ENCODE measurements at places on chromosomes 4 and X.
A peak's percentile ranks its signal among the peaks of the same experiment; 100 is the strongest.

- H3K4me1 ChIP-seq: no peaks in the 10 kb centered on the region
- DNase-seq: no peak
- H3K36me3 ChIP-seq: no peaks in the 10 kb centered on the region
- H3K4me3 ChIP-seq: no peak overlapping the region
- no peak overlapping the region for H3K27ac ChIP-seq
Measured at GRCh38 chr4:120291541-120291940, 224.9 kb upstream of the MAD2L1 start.

DNA sequence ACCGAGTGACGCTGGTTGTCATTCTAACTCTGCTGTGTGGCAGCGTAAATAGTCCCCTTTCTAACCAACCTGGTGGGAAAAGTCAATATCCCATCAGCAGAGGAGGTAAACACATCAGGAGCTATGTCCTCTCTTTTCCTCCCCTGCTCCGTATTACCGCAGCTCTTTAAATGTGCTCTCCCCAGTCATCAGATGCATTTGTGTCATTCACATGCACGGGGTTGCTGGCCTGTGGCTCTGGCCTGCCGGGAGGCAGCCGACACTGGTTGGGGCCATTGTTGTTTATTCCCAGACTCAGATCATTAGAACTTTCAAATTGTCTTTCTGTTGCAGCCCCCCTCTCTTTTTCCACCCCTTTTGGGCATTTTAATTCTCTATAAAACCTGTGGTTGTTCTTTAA is 21.9 kb downstream of the ARX start:
- no peak for DNase-seq
- peaks cover 14% of the 10 kb centered on the region for H3K27me3 ChIP-seq
- peaks cover 62% of the 10 kb centered on the region for H3K4me1 ChIP-seq
- H3K4me3 ChIP-seq: no peak overlapping the region

DNA sequence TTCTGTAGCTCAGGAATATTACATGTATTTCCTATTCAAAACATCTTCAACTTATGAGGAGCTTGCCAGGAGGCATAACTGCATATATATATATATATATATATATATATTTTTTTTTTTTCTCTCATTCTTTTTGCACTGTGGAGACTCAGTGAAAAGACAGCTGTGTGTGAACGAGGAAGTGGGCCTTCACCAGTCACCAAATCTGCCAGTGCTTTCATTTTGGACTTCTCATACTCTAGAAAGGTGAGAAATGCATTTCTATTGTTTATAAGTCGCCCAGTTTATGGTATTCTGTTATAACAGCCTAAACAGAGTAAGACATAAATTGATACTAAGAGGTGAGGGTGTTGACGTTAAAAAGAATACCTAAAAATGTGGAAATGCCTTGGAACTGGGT is 710.6 kb downstream of the TRAM1L1 start:
- DNase-seq: no peak
- H3K27me3 ChIP-seq: no peaks in the 10 kb centered on the region
- no peaks in the 10 kb centered on the region for H3K36me3 ChIP-seq
- no peaks in the 10 kb centered on the region for H3K4me1 ChIP-seq
- no peak overlapping the region for H3K27ac ChIP-seq

GRCh38 chrX:118534716-118535493 is 39.3 kb downstream of the DOCK11 start:
- no peak for DNase-seq
- no peaks in the 10 kb centered on the region for H3K36me3 ChIP-seq
- peaks cover 46% of the 10 kb centered on the region for H3K4me1 ChIP-seq
- H3K4me3 ChIP-seq: peak overlapping the region; percentile 47

DNA sequence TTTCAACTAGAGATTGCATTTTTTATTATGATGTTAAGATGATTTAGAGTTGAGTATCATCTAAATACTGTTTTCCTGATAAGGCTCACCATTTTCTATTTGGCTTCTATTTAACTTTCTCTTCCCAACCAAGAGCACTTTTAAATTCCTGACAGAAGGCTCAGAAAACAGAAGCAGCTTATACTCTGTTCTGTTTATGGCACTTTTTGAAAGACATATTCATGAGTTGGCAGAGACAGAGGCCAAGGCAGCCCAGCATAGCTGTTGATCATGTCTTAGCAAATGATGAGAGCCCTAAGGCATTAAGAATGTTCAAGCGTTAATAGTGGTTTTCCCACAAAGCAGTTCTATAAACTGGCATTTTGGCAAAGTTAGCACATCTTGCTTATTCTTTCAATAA is 330.3 kb downstream of the TRAM1L1 start:
- no peak overlapping the region for H3K27ac ChIP-seq
- no peak overlapping the region for H3K4me3 ChIP-seq
- no peak for DNase-seq

GRCh38 chrX:28659269-28659668 is 72.0 kb downstream of the IL1RAPL1 start:
- DNase-seq: peak; percentile 53
- no peak overlapping the region for H3K27ac ChIP-seq
- no peak overlapping the region for H3K4me3 ChIP-seq
- H3K4me1 ChIP-seq: no peaks in the 10 kb centered on the region
- no peaks in the 10 kb centered on the region for H3K36me3 ChIP-seq

GRCh38 chrX:147788641-147789350 is 122.9 kb upstream of the FMR1 start:
- H3K27ac ChIP-seq: no peak overlapping the region
- peaks cover 28% of the 10 kb centered on the region for H3K36me3 ChIP-seq
- no peaks in the 10 kb centered on the region for H3K4me1 ChIP-seq
- DNase-seq: no peak
- H3K27me3 ChIP-seq: peaks cover 8% of the 10 kb centered on the region
- H3K4me3 ChIP-seq: no peak overlapping the region

DNA sequence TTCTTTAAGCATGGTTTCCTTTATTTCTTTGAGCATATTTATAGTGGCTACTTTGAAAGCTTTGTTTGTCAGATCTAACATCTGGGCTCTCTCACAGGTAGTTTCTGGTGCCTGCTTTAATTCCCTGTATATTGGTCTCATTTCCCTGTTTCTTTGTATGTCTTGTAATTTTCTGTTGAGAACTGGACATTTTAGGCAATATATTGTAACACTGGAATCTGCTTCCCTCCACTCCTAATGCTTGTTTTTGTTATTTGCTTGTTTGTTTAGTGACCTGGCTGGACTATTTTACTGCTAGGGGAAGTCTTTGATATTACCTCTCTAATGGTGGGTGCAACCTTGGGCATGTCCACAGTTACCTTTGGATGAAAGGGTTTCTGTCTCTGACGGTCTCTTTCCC is 25.0 kb downstream of the BMPR1B start:
- no peak for DNase-seq
- no peak overlapping the region for H3K4me3 ChIP-seq
- no peak overlapping the region for H3K27ac ChIP-seq
- no peaks in the 10 kb centered on the region for H3K4me1 ChIP-seq
- H3K27me3 ChIP-seq: no peaks in the 10 kb centered on the region

GRCh38 chr4:76267811-76268210 is 16.3 kb downstream of the FAM47E start:
- no peak overlapping the region for H3K27ac ChIP-seq
- no peak for DNase-seq
- H3K36me3 ChIP-seq: no peaks in the 10 kb centered on the region

- no peak for DNase-seq
- H3K27ac ChIP-seq: no peak overlapping the region
- peaks cover 7% of the 10 kb centered on the region for H3K27me3 ChIP-seq
- no peak overlapping the region for H3K4me3 ChIP-seq
- H3K4me1 ChIP-seq: peaks cover 19% of the 10 kb centered on the region
Measured at GRCh38 chr4:25904748-25905082, 9.3 kb upstream of the SMIM20 start.

GRCh38 chr4:83124111-83124780 is 9.7 kb upstream of the PLAC8 start:
- H3K4me1 ChIP-seq: no peaks in the 10 kb centered on the region
- DNase-seq: no peak
- no peak overlapping the region for H3K27ac ChIP-seq
- H3K36me3 ChIP-seq: peaks cover 12% of the 10 kb centered on the region

GRCh38 chrX:41491267-41492004 is 44.3 kb downstream of the NYX start:
- peaks cover 6% of the 10 kb centered on the region for H3K4me1 ChIP-seq
- H3K4me3 ChIP-seq: no peak overlapping the region
- no peak for DNase-seq
- peaks cover 10% of the 10 kb centered on the region for H3K36me3 ChIP-seq
- peak overlapping the region; percentile 95 for H3K27ac ChIP-seq

- H3K36me3 ChIP-seq: no peaks in the 10 kb centered on the region
- H3K27ac ChIP-seq: no peak overlapping the region
- DNase-seq: peak; percentile 40
- H3K27me3 ChIP-seq: peaks cover 100% of the 10 kb centered on the region
Measured at GRCh38 chr4:146637621-146638332, 916 bp upstream of the POU4F2 start.

DNA sequence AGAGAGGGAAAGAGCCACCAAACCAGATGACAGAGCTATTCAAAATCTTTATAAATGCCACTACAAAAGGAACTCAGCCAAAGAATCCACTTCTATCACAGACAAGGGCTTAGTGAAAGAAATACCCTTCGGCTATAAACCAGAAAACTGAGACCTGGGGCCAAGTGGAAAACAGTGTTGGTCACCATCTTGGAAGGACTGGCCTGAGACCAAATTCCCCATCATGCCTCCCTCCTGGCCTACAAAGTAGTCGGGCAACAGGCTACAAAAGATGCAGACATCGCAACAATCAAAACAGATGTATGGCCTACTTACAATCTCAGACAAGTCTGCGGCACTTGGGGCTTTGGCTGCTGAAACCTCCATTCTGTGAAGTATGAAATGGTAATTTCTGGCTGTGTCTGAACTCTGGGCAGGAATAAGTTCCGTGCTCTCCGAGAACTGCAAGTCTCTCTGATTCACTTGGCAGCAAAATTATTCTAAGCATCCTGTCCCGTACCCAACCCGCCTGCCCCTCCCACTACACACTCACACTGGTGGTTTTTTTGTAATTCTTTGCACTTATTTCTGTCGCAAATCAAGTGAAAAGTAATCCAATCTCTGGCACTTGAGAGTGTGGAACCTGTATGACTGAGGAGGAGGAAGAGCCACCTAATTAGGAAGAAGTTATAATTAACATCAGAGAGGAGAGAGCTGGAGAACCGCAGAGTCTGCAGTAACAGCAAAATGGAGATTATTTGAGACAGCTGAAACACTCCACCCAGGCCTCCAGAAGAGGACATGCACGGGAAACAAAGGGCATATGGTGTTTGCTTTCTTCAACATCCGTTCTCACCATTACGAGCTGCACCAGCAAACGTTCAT is 87.8 kb downstream of the SH3KBP1 start:
- peaks cover 42% of the 10 kb centered on the region for H3K4me1 ChIP-seq
- no peaks in the 10 kb centered on the region for H3K27me3 ChIP-seq
- H3K36me3 ChIP-seq: no peaks in the 10 kb centered on the region
- H3K27ac ChIP-seq: no peak overlapping the region
- no peak overlapping the region for H3K4me3 ChIP-seq
- no peak for DNase-seq

DNA sequence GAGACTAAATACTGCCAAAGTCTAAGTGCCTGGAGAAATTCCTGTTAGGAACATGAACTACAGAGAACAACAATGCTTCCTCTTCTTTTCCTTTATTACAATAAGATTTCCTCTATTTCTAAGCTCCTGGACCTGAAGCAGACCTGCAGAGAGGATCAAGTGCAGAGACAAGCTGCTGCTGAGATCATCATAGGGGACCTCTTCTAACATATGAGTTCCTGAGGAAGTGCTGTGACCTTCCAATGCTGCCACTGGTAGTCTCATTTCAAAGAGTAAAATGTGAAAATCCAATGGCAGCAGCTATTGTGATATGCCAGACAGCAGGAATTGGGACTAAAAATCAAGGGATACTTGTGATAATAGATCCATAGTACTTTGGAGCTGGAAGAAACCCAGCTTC is 28.0 kb downstream of the CCNG2 start:
- no peak overlapping the region for H3K27ac ChIP-seq
- no peaks in the 10 kb centered on the region for H3K4me1 ChIP-seq
- no peaks in the 10 kb centered on the region for H3K36me3 ChIP-seq
- H3K27me3 ChIP-seq: peaks cover 56% of the 10 kb centered on the region
- no peak overlapping the region for H3K4me3 ChIP-seq

DNA sequence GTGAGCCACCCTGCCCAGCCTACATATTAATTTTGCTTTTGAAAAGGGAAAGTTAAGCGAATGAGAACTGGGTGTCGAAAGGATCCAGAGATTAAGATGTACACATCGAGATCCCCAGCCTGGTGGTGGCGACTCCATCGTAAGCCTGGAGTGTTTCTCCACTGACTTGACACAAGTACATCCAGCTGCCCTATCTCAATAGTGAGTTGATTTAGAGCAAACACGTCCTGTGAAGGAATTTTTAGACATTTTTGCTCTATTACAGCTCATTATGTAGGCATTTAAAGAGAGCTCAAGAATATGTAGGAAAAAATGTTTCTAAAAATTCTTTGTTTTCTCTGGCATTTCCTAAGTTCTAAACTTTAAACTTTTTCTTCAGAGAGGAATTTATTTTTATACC is 11.7 kb upstream of the CLDN34 start:
- H3K27ac ChIP-seq: no peak overlapping the region
- no peaks in the 10 kb centered on the region for H3K27me3 ChIP-seq
- H3K4me3 ChIP-seq: no peak overlapping the region
- no peaks in the 10 kb centered on the region for H3K4me1 ChIP-seq
- peaks cover 23% of the 10 kb centered on the region for H3K36me3 ChIP-seq
- no peak for DNase-seq

DNA sequence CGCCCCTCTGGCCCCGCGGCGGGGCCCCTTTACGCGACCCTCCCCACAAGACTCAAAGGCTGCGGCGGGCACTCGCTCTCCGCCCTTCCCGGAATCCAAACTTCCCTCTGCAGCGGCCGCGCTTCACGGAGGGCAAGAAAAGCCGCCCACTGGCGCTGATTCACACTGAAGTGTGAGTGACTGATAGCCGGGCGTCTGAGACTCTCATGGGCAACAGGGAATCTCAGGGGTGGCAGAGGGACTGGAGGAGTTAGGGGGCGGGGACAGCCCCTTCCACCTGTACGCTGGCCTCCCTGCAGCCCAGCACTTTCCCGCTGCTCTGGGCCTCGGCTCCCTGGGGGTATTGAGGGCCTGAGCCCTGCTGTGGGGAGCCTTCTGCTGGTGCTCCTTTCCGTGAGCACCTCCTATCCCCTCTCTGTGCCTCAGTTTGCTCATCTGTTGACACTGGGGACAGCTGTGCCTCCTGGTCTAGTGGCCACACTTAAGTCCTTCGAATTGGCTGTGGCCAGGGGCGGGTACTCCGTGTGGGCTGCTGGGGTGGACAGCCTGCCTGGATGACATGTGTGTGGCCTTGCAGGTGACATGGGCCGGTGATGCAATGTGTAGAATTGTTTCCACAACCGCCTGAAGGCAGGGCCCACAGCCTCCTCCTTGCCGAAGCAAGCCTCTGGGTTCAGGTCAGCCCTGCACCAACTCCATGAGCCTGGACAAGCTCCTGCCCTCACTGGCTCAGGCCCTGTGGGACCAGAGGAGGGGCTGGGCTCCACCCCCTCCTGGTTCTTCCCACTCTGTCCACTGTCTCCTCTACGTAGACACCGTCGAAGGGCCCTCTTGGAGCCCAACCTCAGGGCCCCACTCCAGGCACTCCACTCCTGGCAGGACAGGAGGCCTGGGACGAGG is 951 bp downstream of the SH3BP2 start:
- peaks cover 22% of the 10 kb centered on the region for H3K4me1 ChIP-seq
- peaks cover 21% of the 10 kb centered on the region for H3K27me3 ChIP-seq
- H3K27ac ChIP-seq: no peak overlapping the region
- DNase-seq: peak; percentile 27
- peak overlapping the region; percentile 76 for H3K4me3 ChIP-seq

Measured in WTC11 (cell line).